ENCODE measurements at places on chromosomes 3 and 15. TPM values are rescaled to one million over a fixed set of nuclear protein-coding genes. Genes with fewer than 3 reads are reported as not detected.

- ATAC-seq, result no peak
These were observed 39.7 kb upstream of the EPHA3 start for GRCh38 chr3:89067736-89068135.

GRCh38 chr3:126533506-126533905 lies 9.6 kb downstream of the CHST13 start:
- no peak for ATAC-seq

GRCh38 chr3:43873723-43874122 lies 183.0 kb downstream of the ABHD5 start:
- ATAC-seq, result no peak

DNA sequence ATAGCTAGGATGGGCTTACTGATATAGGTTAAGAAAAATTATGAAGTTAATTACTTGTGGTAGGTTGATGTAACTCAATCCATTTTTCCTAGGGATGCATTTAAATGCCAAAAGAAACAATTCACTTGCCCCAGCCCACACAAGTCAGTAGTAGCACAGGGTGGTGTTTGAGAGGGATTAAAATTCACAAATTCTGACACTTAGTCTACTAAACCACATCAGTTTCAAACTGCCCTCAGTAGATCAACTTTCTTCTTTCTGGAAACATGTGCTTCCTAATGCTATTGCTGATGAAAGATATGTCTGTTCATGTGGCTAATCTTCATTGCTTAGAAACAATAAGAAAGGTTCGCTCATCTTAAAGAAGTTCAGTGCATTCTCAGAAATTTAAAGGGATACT lies 160.6 kb downstream of the EPHA3 start:
- no peak for ATAC-seq

- ATAC-seq, result no peak
These were observed 75.5 kb downstream of the DLG1 start for GRCh38 chr3:197222937-197223370.

GRCh38 chr3:183868796-183869195 lies 15.9 kb downstream of the PARL start:
- no peak for ATAC-seq

DNA sequence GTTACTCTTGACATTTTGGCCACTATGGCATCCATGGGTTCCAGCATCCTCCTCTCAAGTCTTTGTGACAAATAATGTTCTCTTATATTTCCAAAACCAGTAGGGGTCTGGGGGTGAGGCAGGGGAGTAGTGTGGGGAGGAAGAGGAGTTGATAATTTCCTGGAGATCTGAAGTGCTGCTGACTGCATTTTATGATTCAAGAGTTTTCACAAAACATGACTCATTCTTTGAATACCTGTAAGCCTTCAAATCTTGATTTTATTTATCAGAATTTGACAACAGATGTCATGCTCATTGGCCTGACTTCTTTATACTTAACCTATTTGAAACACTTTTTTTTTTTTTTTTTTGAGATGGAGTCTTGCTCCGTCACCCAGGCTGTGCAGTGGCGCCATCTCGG lies 98.8 kb upstream of the PLXND1 start:
- ATAC-seq, result no peak

DNA sequence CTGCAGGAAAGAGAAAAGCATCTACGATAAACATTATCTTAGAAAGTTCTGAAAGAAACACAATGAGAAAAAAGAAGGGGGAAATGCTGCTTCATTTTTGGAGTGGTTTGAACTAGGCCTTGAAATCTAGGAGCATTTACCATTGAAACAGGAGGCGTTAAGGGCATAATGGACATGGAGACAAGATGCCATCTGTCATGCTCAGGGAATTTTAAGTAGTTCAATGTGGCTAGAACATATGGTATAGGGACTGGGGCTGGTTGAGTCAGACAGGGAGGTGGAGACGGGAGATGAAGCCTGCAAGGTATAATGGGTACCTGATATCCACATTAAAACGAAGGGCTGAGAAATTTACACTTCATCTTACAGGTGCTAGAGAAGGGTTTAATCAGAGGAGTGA lies 10.4 kb upstream of the PLAAT1 start:
- ATAC-seq, result no peak

- ATAC-seq, result no peak
These were observed 2.8 kb upstream of the C15orf40 start for GRCh38 chr15:83014205-83014653.

DNA sequence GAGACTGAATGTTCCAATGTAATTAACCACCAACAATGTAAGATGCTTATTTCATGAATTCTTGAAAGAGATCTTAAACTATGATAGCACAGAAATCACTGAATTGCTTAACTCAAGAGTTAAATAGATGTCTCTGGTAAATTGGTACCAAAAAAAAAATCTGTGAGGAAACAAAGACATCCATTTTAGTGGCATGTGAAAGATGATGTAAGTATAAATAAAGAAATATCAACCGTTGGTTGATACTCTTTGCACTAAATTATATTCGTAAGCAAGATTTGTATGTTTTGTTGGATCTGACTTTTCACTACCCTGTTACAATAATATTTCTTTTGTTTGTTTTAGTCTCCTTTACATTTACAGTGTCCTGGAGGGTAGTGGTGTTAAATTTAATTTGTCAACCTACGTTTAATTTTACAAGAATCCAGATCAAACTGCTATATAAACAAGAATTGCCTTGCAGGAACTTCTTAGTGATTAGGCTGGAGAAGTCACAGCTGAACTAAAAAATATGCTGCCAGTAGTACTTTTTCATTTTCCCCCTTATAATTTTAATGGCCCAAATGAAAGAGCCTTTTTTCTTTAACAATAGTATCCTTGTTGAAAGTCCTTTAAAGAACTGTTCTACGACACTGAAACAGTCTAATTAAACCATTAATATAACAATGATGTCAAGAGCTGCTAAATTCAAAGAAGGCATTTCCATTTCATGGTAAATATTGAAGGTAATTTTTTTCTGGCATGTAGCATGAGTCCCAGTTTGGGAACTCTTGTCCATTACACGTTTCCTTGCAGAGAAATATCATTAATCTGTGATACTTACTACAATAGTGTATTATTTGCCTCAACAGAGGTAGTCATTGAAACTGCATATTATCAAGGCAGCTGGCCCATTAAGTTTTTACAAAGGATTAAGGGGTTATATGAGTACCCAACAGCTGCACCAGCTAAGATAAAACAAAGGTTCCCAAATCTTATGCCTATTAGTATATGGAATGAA lies 109.6 kb upstream of the PHLDB2 start:
- ATAC-seq, result no peak

Gene ZBTB20
- 23.9 TPM for total RNA-seq
